Muscle of leg (tissue), 16 donors: ENCODE measurements at places on chromosomes 2 and 18. TPM values are rescaled to one million over a fixed set of nuclear protein-coding genes. Genes with fewer than 3 reads are reported as not detected.

GRCh38 chr2:10661846-10662245, 27.9 kb downstream of the NOL10 start:
- no peak for DNase-seq

GRCh38 chr2:46837112-46837454, 78.5 kb downstream of the MCFD2 start:
- no peak for DNase-seq

DNA sequence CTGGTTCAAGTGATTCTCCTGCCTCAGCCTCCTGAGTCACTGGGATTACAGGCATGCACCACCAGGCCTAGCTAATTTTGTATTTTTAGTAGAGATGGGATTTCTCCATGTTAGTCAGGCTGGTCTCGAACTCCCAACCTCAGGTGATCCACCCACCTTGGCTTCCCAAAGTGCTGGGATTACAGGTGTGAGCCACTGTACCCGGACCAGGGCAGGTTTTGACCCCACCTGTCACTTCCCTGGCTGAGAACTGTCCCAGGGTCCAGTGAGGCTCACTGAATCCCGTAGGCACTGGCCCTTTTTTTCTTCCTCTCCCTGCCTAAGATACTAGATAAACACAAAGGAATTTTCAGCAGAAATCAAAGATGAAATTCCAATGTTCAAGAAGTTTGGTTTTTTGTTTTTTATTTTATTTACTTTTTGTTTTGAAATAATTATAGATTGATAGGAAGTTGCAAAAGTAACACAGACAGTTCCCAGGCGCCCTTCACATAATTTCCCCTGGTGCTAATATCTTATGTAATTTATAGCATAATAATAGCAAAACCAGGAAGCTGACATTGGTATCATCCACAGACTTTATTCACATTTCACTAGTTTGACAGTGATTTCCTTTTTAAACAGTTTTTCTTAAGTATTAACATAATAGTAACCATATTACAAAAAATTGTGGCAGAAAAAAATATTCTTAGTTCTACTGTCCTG, 52.4 kb upstream of the B3GNT7 start:
- DNase-seq: no peak

DNA sequence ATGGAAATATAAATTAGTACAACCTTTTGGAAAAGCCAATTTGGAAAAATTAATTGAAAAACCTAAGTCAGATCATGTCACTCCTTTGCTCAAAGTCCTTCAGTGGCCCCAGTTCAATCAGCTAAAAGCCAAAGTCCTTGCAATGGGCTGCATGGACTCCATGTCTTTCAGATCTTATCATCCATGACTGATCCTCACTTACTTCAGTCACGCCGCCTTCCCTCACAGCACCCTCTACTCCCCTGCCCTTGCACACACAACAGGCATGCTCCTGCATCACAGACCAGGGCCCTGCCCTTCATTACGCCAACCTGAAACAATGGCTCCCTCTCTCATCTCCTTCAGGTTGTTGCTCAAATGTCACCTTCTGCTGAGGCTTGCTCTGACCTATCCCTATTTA, 15.6 kb downstream of the KANSL3 start:
- DNase-seq: no peak

Gene KCNG2
- 0.83 TPM for polyA plus RNA-seq
